ENCODE measurements at places on chromosomes 6 and 20.
A peak's percentile ranks its signal among the peaks of the same experiment; 100 is the strongest.

GRCh38 chr6:81816380-81816779 is 63.9 kb upstream of the TENT5A start:
- no peak for DNase-seq

GRCh38 chr20:10653599-10654249 is 20.1 kb downstream of the JAG1 start:
- no peak for DNase-seq

DNA sequence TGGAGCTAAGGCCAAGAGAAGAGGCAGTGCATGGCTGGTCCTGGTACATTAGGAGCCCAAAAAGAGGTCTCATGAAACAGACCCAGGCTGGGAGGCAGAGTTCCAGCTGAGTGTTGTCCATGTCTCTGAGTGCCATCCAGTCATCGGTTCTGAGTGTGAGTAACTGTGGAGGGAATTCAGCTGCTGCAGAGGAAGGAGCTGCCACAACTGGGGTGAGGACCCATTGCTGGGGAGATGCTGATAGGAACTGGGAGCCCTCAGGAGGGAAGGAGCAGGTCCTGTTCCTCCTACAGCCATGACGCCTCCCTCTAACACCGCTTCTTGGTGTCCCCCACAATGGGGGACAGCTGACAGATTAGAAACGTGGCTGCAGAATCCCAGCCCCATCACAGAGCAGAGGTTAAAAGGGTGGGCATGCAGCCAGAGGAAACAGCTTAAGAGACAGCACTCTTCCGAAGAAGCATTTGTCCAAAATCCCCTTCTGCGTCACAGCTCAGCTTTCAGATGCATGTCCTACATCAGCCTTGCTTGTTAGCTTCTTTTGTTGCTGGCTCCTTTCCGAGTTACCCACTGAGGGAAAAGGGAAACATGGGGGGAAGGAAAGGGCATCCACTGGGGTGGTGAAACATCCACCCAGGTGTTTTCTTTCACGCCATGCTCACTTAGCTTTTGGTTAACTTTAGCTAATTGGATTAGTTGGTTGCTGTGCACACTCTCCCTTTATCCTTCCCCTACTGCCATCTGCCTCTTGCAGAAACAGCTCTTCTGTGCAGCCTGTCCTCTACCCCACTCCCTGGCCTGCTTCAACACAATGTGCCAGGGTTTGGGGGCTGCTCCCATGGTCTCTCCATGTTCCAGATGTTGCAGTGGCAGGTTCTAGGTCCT is 239.2 kb downstream of the SYNDIG1 start:
- no peak for DNase-seq

- peak; percentile 57 for DNase-seq
These were observed 39.2 kb upstream of the RNF8 start for GRCh38 chr6:37314487-37315156.

DNA sequence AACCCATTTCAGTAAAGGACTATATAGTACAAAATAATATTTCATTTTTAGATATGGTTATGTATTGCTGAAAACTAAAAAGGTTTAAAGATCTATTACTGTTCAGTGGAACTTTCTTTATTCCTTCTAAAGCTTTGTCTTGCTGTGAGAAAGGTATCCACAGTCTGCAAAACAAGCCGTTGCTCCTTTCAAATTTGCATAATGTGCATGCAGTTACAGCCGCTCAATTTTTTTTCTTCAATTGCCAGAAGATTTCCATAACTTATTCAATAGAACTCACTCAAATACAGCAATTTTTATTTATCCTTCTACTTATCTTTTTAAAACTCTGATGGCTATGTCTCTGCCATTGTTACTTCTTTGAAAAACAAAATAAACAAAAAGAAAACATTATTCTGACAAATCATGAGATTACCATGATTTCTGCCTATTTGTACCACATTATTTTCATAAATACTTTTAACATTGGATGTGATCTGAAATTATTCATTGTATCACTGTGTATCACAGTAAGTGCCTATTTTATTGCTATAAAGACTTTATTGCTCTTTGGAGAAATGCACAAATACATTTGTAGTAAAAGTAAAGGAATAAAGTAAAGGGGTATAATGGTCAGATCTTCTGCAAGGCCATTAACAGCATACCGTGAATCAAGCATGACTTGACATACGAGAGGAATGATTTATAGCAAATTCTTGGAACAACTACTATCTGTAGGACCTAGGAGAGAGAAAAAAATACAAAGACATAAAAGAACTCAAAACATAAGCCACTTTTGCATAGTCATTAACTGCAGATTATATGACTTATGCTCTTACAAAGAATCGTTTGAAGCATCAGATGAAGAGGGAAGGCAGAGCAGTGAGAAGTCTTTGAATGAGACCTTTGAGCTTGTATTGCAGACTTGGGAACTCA is 29.6 kb upstream of the HBS1L start:
- no peak for DNase-seq

- no peak for DNase-seq
These were observed 82.3 kb downstream of the CEBPB start for GRCh38 chr20:50272724-50273446.

DNA sequence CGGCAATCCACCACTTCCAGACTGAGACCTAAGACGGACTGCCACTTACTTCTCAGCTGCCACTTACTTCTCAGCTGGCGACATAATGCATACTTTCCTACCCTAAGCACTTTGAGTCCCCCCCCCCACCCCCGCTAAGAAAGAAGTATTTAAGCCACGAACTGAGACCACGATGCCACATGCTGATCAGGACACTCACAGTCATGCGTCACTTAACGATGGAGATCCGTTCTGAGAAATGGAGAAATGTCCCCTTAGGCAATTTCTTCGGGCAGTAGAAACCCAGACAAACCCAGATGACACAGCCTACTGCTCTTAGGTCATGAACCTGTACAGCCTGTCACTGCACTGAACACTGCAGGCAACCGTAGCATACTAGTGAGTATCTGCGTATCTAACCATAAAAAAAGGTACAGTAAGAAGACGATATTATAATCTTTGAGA is 690 bp downstream of the IFNGR1 start:
- DNase-seq = peak; percentile 58
